ENCODE measurements at places on chromosomes 5 and 9.
A peak's percentile ranks its signal among the peaks of the same experiment; 100 is the strongest.

DNA sequence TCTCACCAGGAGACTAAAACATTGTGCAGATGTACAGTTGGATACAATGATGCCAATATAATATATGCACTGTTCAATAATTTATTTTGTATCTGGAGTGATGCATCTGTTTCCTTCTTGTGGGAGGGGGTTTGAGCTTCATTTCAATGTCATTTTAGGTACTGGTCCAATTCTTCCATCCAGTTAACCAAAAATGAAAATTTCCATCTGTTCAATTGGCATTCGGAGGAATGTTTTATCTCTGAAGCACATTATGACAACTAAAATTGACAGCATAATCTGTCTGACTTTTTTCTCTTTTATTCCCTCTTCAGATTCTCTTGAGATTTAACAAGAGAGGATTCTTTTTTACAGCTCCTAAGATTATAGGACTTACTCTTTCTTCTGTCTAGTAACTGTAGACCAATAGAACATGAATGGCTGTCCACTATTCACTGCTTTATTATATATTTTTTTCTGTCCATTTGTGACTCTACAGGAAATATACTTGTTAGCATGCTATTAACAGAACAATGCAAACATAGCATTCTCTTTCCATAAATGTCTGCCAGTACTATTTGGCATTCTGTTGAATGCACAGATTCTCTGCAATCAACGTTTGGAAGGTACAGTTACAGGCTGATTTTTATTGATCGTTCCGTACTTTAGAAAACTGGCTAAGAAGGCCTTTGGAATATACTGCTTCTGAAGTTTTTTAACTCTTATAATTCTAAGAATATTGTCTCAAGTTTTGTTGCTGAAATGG, 57.8 kb downstream of the NDUFAF2 start:
- DNase-seq: no peak

DNA sequence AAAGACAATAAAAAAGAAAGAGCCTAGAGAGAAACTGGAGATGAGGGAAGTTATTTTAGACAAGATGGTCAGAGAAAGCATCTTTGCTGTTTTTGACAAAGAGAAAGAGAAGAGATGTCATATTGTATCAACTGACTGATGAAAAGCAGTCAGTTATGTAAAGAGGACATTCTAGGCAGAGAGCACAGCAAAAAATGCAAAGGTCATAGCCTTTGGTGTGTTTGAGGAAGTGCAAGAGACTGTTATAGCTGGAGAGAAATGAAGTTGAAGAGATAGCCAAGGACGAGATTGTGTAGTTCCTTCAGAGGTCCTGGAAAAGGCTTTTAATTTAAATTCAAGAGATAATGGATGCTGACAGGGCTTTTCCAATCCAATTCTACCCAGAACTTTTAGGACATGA, 342.4 kb downstream of the RASEF start:
- DNase-seq: no peak

GRCh38 chr9:34993502-34994259, 4.1 kb downstream of the DNAJB5 start:
- peak; percentile 60 for DNase-seq

- DNase-seq: no peak
Measured at GRCh38 chr5:93602241-93603077, 19.4 kb downstream of the NR2F1 start.

GRCh38 chr5:24649531-24649930, 4.8 kb upstream of the CDH10 start:
- no peak for DNase-seq

DNA sequence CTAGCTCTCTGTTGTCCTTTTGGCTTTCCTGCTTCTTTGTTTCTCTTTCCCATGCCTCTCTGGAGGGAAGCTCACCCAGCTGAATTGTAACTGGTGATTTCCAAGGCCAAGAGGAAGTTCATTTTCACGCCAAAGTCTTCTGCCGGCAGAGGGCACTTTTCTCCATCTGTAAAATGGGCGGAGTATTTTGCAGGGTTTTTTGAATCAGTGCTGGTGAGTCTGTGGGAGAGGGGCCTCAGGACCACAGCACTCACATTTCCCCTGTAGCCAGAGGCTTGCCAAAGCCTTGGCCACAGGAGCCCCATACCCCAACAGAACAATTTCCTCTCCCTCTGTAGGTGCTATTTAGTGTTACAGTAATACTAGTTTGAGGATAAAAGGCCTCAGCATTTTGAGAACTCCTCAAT, 42.3 kb upstream of the MATR3 start:
- DNase-seq: peak; percentile 54

DNA sequence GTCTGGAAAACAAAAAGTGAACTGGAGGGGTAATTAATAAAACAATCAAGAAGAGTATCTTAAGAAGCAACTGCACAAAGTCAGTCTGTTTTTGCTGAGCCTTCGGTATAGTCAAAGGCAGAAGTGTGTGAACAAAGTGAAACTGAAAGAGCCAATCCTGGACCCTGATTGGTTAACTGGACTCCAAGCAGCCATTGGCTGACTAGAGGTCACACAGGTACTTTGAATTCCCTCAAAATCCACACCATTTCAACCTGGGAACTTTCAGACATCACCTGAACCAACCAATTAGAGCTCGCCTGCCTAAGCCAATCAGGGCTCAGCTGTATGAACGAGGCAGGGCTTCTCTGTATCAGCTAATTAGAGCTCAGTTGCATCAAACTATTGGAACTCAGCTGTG, 286.7 kb downstream of the TLE4 start:
- peak; percentile 9 for DNase-seq

- DNase-seq: no peak
Measured at GRCh38 chr5:176133289-176133870, 104.8 kb upstream of the SIMC1 start.

DNA sequence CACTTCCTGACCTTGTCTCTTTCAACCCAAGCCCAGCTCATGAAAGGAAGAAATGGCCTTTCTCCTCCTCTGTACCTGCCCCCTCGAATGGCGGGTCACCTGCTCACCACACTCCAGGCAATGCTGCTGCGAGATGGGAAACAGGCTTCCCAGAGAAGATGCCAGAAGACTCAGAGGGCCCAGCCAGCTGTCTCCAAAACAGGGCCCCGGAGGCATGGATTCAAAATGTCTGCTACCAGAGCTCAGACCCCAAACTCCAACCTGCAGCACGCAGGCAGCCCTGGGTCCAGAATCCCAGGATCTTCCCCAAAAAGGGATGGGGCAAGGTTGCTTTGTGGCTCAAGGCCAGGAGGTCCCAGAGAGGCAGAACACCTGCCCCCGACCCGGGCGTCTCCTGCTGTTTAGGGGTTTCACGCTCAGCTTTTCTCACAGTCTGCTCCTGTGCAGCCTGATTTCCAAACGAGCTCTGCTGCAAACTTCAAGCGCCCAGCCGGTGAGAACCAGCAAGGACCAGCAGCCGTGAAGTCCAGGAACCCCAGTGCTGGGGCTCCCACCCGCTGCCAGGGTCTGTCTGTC, 42.5 kb downstream of the VAV2 start:
- no peak for DNase-seq

- no peak for DNase-seq
Measured at GRCh38 chr9:36576866-36577265, 4.2 kb downstream of the MELK start.
